ENCODE measurements at places on chromosomes 5 and 9. TPM values are rescaled to one million over a fixed set of nuclear protein-coding genes. Genes with fewer than 3 reads are reported as not detected.

Gene HTR4
- total RNA-seq: not detected

Gene NINJ1
- 35.0 TPM for total RNA-seq

Gene SPINK7
- not detected for total RNA-seq

Gene DOLPP1
- total RNA-seq: 14.1 TPM

Gene NR2F1
- not detected for total RNA-seq

Gene MLANA
- total RNA-seq: not detected

Gene CCDC152
- 4.2 TPM for total RNA-seq

Gene SPINK13
- not detected for total RNA-seq

Gene SHROOM1
- 2.2 TPM for total RNA-seq

Gene TMEM215
- not detected for total RNA-seq

Gene NTRK2
- total RNA-seq: 0.23 TPM

Gene LCN9
- not detected for total RNA-seq

Gene MCTP1
- not detected for total RNA-seq

Gene CNTLN
- 0.43 TPM for total RNA-seq

Gene SLC34A1
- 0.43 TPM for total RNA-seq

Gene CA9
- total RNA-seq: 0.24 TPM

Gene MYO10
- total RNA-seq: 0.24 TPM

Gene CD14
- 0.77 TPM for total RNA-seq

Gene SLC36A2
- not detected for total RNA-seq

Gene CATSPER3
- 1.1 TPM for total RNA-seq

Gene BARHL1
- not detected for total RNA-seq

Gene PRLR
- total RNA-seq: not detected

Gene GPX8
- total RNA-seq: not detected

Gene PCDHGC5
- total RNA-seq: not detected

Gene RGS7BP
- not detected for total RNA-seq

Gene IRF1
- total RNA-seq: 353 TPM

Gene KCNV2
- total RNA-seq: not detected

Gene RANBP17
- total RNA-seq: not detected

Gene NEUROG1
- not detected for total RNA-seq

Gene LCN1
- not detected for total RNA-seq

Gene SNCB
- not detected for total RNA-seq

Gene ZNF883
- 0.60 TPM for total RNA-seq

Gene AMBP
- not detected for total RNA-seq

Gene SLC22A5
- total RNA-seq: 3.2 TPM

Gene ZCCHC10
- total RNA-seq: 27.3 TPM

Gene NSMF
- total RNA-seq: 55.7 TPM

Gene PTTG1
- total RNA-seq: 109 TPM

Gene PCDHA4
- total RNA-seq: not detected

Gene AGXT2
- total RNA-seq: not detected

Gene TIMD4
- 3.4 TPM for total RNA-seq

Gene NUTM2F
- not detected for total RNA-seq

Gene IFNA2
- not detected for total RNA-seq

Gene FBP2
- not detected for total RNA-seq

Gene ENTREP1
- not detected for total RNA-seq

Gene FOXD4
- not detected for total RNA-seq

Gene STK32A
- total RNA-seq: not detected

Gene SRD5A1
- total RNA-seq: 13.6 TPM

Gene CAVIN4
- total RNA-seq: 0.12 TPM

Gene C5orf58
- not detected for total RNA-seq

Gene CARTPT
- not detected for total RNA-seq

Gene NSD1
- 91.1 TPM for total RNA-seq

Gene BRD9
- 53.9 TPM for total RNA-seq

Gene TJP2
- 24.5 TPM for total RNA-seq

Gene PCDHGB5
- 0.08 TPM for total RNA-seq

Gene RUFY1
- total RNA-seq: 46.8 TPM

Gene SARDH
- total RNA-seq: 4.3 TPM

Gene VAV2
- 8.8 TPM for total RNA-seq

Gene NKD2
- total RNA-seq: 2.9 TPM

Measured in activated naive CD4-positive, alpha-beta T cell treated with anti-CD3 and anti-CD28 coated beads, Interleukin-2, amount 10 ng/mL, durations not matched to agents 5 hours and 36 hours (primary cell).